A549 treated with Mapracorat at 1 μM for 4 hours (cell line): ENCODE measurements at places on chromosomes 4 and X. TPM values are rescaled to one million over a fixed set of nuclear protein-coding genes. Genes with fewer than 3 reads are reported as not detected.

Gene TCEAL6
- not detected in 5 replicates for total RNA-seq

Gene PIN4
- 32.1 to 78.9 TPM (median 37.7 TPM) in 5 replicates for total RNA-seq

Gene TRIML2
- total RNA-seq = 41.2 to 57.0 TPM (median 45.2 TPM) in 5 replicates

Gene FAT1
- total RNA-seq = 143 to 198 TPM (median 152 TPM) in 5 replicates

Gene CXorf58
- total RNA-seq = 0.12 to 0.16 TPM (median 0.14 TPM) in 3 of 5 replicates, not detected in the others

Gene SLC9A7
- 8.0 to 11.5 TPM (median 9.6 TPM) in 5 replicates for total RNA-seq

Gene IL2RG
- total RNA-seq = 0.11 to 0.30 TPM (median 0.23 TPM) in 4 of 5 replicates, not detected in the other

Gene ASB9
- 19.5 to 25.3 TPM (median 21.0 TPM) in 5 replicates for total RNA-seq

Gene MAGEE2
- not detected in 5 replicates for total RNA-seq

Gene SYAP1
- 19.7 to 23.9 TPM (median 21.6 TPM) in 5 replicates for total RNA-seq

Gene PSAPL1
- total RNA-seq = 0.13 to 0.28 TPM (median 0.22 TPM) in 5 replicates

Gene FRMPD3
- total RNA-seq = 0.05 to 0.12 TPM (median 0.08 TPM) in 5 replicates

Gene NUDT10
- total RNA-seq = 0.53 to 1.1 TPM (median 0.82 TPM) in 5 replicates

Gene C4orf54
- total RNA-seq = not detected in 5 replicates

Gene CD40LG
- not detected in 5 replicates for total RNA-seq

Gene CDK16
- 93.7 to 115 TPM (median 107 TPM) in 5 replicates for total RNA-seq

Gene SFRP2
- total RNA-seq = not detected in 5 replicates

Gene AADAT
- 7.7 to 10.2 TPM (median 8.0 TPM) in 5 replicates for total RNA-seq

Gene C4orf50
- not detected in 5 replicates for total RNA-seq

Gene UGT2B15
- total RNA-seq = 0.08 to 0.15 TPM (median 0.08 TPM) in 3 of 5 replicates, not detected in the others

Gene UGT2B10
- total RNA-seq = 0.15 TPM in 1 of 5 replicates, not detected in the others

Gene GPR173
- total RNA-seq = 0.03 TPM in 1 of 5 replicates, not detected in the others

Gene FATE1
- total RNA-seq = not detected in 5 replicates

Gene NWD2
- total RNA-seq = not detected in 5 replicates

Gene TMEM192
- total RNA-seq = 6.8 to 8.7 TPM (median 7.7 TPM) in 5 replicates

Gene YY2
- total RNA-seq = 1.9 to 2.7 TPM (median 2.5 TPM) in 5 replicates

Gene SPP1
- 148 to 200 TPM (median 167 TPM) in 5 replicates for total RNA-seq

Gene BEX4
- total RNA-seq = 2.0 to 2.9 TPM (median 2.4 TPM) in 5 replicates

Gene RRH
- total RNA-seq = 0.08 to 0.17 TPM (median 0.12 TPM) in 3 of 5 replicates, not detected in the others

Gene ADGRG4
- total RNA-seq = not detected in 5 replicates

Gene TXK
- total RNA-seq = 0.09 to 0.35 TPM (median 0.23 TPM) in 5 replicates

Gene CASP6
- total RNA-seq = 13.1 to 16.5 TPM (median 15.5 TPM) in 5 replicates

Gene TMSB15C
- 0.07 to 0.33 TPM (median 0.23 TPM) in 4 of 5 replicates, not detected in the other for total RNA-seq

Gene FGFR3
- 1.1 to 2.4 TPM (median 2.1 TPM) in 5 replicates for total RNA-seq

Gene KIAA1210
- not detected in 5 replicates for total RNA-seq

Gene TREX2
- total RNA-seq = 0.96 to 1.7 TPM (median 1.3 TPM) in 5 replicates

Gene PPARGC1A
- total RNA-seq = 0.02 to 0.10 TPM (median 0.04 TPM) in 4 of 5 replicates, not detected in the other

Gene SCML1
- 5.6 to 7.4 TPM (median 6.3 TPM) in 5 replicates for total RNA-seq

Gene KLHL4
- total RNA-seq = 4.4 to 6.2 TPM (median 5.3 TPM) in 5 replicates

Gene CHRDL1
- not detected in 5 replicates for total RNA-seq

Gene ADAMTS3
- 0.02 to 0.14 TPM in 2 of 5 replicates, not detected in the others for total RNA-seq

Gene GPC4
- 0.05 to 0.06 TPM in 2 of 5 replicates, not detected in the others for total RNA-seq

Gene AFF2
- total RNA-seq = 0.02 TPM in 1 of 5 replicates, not detected in the others

Gene ZCCHC12
- total RNA-seq = 0.10 to 0.24 TPM (median 0.19 TPM) in 5 replicates

Gene PPP3CA
- 22.8 to 28.1 TPM (median 27.2 TPM) in 5 replicates for total RNA-seq

Gene CXCL8
- total RNA-seq = 5.2 to 15.3 TPM (median 9.0 TPM) in 5 replicates

Gene ZIC3
- not detected in 5 replicates for total RNA-seq

Gene ALB
- total RNA-seq = not detected in 5 replicates

Gene AKAP14
- not detected in 5 replicates for total RNA-seq

Gene NKX3-2
- total RNA-seq = 0.08 to 0.15 TPM (median 0.12 TPM) in 5 replicates
